ENCODE measurements at places on chromosomes 2 and 18.

- DNase-seq = peak; percentile 81
Measured at GRCh38 chr18:48934723-48935432, 15.9 kb downstream of the SMAD7 start.

DNA sequence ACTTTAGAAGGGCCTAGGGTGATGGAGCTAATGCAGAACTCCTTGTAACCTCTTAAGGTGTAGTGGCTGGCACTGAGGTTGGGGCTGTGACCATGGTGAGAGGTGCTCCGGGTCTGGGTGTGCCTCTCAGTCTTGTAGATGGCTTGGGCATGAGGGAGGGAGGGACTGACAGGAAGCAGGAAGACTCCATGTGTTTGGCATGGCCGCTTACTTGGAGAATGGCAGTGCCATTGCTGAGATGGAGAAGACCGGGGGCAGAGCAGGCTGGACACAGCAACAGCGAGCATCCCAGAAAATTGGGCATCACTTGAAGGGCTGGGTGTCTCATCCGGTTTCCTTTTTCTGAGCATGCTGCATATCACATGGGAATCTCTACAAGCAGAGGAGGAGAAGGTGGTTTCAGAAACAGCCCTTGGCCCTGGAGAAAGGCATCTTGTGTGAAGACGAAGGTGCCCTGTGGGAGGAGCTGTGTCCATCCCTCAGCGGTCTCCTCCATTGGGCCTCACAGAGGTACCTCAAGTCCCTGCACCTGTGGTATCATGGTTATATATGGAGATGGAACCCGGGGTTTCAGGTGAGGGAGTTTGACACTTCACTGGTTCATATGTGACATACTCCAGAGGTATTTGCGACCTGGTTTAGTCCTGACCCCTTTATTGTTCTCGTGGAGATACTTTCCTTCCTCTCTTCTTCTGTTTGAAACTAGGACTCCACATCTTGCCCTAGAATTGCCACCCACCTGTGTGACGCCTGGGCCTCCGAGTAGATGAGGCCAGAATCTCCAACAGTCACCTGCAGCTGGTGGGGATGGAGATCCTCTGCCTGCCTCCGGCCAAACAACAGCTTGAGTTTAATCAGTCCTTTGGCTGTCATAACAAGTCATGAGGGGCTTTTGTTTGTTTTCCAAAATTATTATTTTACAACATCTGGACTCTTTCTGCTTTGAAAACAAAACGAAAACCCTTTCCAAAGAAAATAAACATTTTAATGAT lies 45.6 kb downstream of the INPP4A start:
- no peak for DNase-seq

DNA sequence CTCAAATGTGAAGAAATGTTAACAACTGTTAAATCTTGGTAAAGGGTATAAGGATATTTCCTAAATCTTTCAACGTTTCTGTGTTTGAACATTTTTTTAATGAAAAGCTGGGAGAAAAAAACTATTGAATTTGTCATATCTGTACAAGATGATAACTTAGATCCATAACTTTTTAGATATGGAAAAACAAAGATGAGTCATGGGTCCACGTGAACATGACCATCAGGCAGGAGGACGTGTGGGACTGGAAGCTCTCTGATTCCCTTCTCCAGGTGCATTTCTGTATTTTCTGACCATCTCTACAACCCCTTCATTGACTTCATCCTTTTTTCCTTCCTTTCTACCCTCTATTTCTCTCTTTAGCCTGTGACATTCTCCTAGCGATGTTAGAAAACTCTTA lies 141.6 kb downstream of the DHRS9 start:
- no peak for DNase-seq

DNA sequence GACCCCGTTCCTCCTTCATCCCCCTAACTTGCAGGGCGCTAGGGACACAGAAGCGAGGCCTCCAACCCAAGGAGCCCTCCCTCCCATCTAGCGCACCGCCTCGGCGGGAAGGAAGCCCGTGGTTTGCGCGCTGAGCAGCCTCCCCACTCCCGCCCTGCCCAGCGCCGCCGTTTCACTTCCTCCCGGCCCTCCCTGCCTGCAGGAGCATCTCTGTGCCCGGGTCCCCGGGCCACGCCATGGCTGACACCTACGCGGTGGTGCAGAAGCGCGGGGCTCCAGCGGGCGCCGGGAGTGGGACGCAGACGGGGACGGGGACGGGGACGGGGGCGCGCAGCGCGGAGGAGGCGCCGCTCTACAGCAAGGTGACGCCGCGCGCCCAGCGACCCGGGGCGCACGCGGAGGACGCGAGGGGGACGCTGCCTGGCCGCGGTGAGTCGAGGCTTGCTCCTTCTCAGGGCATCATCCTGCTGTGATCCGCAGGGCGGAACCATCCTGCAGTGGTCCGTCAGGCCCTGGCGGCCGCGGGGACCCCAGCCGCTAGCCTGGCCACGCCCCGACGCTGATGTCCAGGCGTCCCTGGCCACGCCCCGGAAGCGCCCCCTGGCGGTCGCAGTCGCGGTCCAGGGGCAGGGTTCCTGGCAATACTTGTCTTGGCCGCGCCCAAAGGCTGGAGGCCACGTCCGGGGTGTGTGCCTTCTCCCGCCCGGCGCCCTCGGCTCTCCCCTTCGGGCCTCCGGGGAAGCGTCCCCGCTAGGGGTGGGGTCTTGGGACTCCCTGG lies 16.4 kb downstream of the PTPN18 start:
- peak; percentile 75 for DNase-seq

DNA sequence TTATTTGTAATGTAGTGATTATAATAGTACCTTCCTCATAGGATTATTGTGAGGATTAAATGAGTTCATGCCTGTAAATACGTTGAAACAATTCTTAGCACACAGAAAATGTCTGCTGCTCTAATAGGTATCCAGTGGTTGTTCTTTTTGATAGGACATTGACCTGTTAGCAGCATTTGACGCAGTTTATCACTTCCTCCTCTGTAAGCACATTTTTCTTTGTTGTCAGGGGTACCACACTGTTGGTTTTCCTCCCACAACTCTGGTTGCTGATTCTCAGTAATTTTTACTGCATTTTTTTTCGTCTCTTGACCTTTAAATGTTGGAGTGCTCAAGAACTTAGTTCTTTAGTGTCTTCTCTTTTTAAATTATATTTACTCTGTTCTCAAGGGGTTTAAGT lies 15.4 kb downstream of the PPM1B start:
- no peak for DNase-seq

GRCh38 chr2:151630372-151630771 lies 103.9 kb downstream of the NEB start:
- no peak for DNase-seq

GRCh38 chr2:154455866-154456265 lies 242.6 kb upstream of the KCNJ3 start:
- DNase-seq = no peak

DNA sequence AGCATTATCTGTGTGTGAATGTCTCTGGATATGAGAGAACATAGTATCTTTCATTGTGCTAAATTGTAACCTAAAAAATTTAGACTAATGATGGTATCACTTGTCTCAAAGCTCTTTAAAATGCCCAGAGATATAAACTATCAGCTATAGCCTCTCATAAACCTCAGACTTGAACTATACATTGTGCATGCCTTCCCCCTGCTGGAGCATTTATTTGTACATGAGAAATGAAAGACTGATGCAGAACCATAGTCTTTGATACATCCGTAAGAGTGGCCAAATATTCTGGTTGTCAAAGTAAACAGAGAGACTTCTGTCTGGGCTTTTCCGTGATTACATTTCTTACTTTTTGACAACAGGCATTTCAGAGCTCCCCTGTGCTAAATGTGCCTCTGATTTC lies 71.9 kb upstream of the CCDC68 start:
- peak; percentile 41 for DNase-seq

Data from DMS53 (cell line).